Naive thymus-derived CD4-positive, alpha-beta T cell (primary cell): ENCODE measurements at places on chromosomes 5 and 9. TPM values are rescaled to one million over a fixed set of nuclear protein-coding genes. Genes with fewer than 3 reads are reported as not detected.

- DNase-seq: no peak
These were observed 179.4 kb downstream of the SNX18 start for GRCh38 chr5:54696931-54697330.

DNA sequence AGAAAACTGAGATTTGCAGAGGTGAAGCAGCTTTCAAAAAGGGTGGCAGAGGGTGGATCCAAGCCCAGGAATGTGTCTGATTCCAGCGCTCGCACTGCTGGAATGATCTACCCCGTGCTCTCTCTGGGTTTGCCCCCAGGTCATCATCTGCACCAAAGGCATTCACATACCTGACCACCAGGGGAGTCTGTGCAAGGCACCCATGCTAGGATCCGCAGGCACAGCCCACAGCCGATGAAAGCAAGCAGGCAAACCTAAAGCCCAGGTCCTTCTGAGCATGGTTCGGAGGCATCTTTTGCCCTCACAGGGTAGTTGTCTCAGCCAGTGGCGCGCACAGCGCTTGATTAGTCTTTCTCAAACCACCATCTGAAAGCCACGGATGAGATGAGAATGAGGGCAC is 56.6 kb downstream of the TEK start:
- DNase-seq: no peak

ANKRD20A1 gene
- total RNA-seq: 0.34 TPM

DNA sequence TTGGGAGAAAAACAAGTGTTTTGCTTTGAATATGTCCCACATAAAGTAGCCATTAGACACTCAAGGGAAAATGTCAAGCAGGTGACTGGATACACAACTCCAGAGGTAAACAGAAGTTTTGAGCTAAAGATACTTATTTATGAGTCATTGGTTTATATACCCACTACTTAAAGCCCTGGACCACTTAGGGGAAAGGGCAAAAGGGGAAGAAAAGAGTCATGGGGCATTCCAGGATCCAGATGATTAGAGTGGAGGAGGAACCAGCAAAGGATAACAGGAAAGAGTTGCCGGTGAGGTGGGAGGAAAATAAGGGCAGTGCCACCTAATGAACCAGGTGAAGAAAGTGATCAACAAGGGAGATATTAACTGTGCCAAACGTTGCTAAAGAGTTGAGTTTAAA is 254.2 kb upstream of the NR4A3 start:
- DNase-seq: no peak

DNA sequence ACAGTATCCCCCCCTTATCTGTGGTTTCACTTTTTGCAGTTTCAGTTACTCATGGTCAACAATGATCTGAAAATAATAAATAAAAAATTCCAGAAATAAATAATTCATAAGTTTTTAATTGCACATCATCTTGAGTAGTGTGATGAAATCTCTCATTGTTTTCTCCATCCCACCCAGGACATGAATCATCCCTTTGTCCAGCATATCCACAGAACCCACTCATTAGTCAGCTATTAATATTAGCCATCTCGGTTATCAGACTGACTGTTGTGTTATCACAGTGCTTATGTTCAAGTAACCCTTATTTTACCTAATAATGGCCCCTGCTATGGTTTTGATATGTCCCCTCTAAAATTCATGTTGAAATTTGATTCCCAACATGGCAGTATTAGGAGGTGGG is 40.7 kb downstream of the FAM114A2 start:
- no peak for DNase-seq

DNA sequence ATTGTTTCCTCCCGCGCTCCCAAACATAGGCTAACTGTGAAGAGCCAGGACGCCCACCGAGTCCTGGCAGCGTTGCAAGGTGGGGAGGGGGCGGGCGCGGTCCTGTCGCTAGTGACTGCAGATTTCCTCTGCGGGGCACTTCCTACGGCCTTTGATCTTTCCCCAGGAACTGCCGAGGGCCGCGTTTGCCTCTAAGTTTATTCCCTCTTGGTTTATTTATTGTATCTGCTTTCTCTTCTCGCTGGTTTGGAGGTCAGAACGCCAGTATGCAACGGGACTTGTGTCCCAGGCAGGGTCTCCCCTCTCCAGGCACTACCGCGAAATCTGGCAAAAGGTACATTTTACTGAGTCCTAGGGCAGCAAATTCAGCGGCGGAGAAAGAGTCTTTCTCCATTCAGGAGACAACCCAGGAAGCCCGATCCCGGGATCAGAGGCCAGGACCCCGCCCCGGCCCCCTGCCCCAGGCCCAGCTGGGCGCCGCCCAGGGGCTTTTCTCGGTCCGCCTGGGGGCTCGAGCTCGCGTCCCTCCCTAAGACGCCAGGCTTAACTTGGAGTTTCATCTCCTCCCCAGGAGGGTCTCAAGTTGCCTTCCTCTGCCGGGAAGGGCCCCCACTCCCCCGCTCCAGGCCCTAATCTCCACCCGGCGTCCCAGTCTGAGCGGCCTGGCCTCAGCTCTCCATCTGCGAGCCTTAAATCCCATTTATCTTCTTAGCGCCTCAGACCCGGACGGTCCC is 884 bp upstream of the EGFLAM start:
- no peak for DNase-seq

DNA sequence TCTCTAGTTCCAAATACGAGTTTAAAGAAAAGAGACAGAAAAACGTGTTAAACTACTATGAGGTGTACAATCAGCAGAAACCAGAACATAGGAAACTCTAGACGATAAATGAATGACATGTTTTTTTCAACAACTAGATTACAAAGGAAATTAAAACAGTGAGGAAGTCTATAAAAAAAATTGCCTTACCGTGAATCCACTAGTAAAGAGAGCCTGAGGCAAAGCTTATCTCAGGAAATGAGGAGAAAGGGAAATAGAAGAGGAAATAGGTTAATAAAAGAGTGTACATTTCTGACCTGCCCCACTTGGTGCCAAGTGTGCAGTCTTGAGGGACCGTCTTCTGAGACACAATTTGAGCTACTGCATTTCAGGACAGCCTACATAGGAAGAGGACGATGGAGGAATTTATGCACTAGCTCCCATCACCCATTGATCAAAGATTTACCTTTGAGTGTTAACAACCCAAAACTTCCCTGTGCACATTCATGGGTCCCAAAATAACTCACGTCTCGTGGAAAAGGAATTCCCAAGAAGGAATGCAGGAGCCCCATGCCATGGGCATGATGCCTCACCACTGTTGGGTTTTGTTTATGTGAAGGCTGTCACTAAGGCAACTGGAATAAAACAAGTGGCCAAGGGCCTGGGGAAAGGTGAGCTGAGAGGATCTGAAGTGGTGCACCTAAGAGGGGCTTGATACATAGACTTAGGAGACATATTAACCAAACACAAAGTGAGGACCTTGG is 53.6 kb upstream of the SLC1A3 start:
- no peak for DNase-seq

DNA sequence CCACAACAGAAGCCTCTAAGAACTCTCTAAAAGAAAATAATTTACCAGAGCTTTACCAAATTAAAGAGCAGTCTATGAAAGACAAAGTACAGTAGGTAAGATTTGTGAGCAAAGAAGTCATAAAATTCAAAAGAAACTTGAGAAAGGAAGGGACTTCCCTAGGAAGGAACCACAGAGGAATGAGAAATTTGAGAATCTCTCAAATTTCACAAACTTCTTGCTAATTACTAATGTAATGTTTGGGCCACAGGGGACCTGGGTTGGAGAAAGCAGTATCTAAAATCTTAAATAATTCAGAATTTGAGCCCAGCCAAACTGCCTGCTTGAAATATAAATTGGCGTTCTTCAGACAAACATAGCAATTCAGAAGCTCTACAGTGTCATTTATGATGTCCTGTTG is 225.0 kb upstream of the PRR16 start:
- no peak for DNase-seq

- no peak for DNase-seq
These were observed 10.0 kb downstream of the MAP1B start for GRCh38 chr5:72117307-72117706.

GFRA3 gene
- total RNA-seq: not detected

DNA sequence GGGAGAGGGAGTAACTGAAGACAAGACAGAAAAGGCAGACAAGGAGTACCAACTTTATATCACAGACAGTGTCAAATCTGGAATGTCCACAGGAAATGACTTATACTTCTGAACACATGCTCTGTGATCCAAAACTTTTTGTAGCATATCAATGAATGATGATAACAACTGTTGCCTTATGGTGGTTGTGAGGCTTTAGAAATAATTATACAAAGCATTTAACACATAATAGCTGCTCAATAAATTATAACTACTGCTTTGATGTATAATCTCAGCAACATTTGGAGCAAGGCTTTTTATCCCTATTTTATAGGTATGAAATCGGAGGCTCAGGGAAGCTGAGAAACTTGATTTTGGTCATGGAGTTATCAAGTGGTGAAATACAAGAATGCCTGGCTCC is 3.3 kb upstream of the ASTN2 start:
- no peak for DNase-seq

SLC6A19 gene
- total RNA-seq: not detected

DNA sequence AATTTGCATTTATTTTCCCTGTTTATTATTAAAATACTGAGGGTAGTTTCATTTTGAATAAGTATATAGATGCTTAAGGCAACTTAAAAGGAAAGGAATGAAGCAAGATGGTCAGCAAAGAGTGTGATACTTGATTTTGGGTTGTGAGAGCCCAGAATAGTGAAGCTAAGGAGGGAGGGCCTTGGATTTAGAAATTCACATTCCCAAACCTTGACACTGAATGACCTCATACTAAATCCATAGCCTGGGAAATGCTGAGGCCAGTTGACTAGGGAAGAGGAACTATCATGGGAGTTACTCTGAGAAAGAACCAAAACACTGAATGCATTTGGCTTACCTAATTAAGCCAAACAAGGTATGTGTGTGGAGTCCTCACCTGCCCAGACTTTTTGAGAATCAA is 292.5 kb downstream of the SPATA31D1 start:
- no peak for DNase-seq

TXNDC8 gene
- not detected for total RNA-seq

GRCh38 chr9:35569206-35569605 is 35.9 kb upstream of the TESK1 start:
- DNase-seq: no peak

LRSAM1 gene
- total RNA-seq: 23.3 TPM

- DNase-seq: no peak
These were observed 82.9 kb downstream of the RAPGEF1 start for GRCh38 chr9:131657037-131657377.

DNA sequence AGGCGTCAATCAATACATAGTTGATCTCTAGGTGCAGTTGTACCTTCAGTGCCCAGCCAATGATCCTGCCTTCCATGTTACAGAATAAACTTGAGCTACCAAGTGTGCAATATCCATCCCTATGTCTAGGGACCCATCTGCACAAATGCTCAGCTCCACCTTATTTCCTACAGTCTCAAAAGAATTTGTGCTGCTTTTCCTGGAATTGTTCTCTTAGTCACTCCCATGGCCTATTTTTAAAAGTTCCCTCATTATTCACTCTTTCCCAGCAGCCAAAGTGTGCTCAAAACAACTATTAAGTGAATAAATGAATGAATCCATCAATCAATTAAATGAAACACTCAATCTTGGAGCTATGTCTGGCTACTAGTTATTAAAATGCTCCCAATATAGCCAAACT is 14.7 kb downstream of the LIX1 start:
- DNase-seq: no peak

FAM120A gene
- 80.2 TPM for total RNA-seq

EMB gene
- total RNA-seq: 169 TPM

DNA sequence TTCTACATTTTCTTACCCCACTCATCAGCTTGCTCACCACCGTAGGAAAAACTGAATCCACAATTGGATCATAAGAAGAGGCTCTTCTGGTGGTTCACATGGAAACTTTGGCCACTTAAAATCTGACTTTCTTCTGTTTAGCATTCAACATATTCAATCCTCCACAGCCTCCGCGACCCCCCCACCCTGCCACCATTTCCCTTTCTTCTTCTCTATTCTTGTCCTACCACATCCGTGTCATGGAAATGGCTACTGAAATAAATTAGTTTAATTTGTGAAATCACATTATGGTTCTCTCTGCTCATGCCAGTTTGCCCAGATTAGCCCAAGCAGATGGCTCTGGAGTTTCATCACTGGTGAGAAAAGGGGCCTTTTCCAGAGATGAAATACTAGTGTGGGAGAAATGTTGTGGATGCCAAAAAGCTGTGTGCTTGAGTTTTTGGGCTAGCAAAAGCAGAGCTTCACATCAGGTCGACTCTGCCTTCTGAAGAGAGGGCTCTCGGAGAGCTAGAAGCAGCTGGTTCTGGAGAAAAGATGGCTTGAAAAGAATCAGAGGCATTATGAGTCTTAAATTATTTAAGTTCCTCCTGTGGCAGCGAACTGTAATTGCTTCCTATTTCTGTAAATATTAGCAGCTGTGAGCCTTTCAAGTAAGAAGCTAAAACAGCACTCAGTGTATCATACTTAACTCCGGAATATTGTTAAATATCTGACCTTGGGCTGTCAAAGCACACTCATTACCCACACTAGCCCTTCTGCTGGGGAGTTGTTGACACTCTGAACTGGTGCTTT is 107.1 kb downstream of the MAT2B start:
- no peak for DNase-seq

- no peak for DNase-seq
These were observed 237.8 kb upstream of the NFIL3 start for GRCh38 chr9:91661451-91661850.

GRCh38 chr9:106931466-106931865 is 68.5 kb downstream of the ZNF462 start:
- no peak for DNase-seq

IRX2 gene
- not detected for total RNA-seq

DNA sequence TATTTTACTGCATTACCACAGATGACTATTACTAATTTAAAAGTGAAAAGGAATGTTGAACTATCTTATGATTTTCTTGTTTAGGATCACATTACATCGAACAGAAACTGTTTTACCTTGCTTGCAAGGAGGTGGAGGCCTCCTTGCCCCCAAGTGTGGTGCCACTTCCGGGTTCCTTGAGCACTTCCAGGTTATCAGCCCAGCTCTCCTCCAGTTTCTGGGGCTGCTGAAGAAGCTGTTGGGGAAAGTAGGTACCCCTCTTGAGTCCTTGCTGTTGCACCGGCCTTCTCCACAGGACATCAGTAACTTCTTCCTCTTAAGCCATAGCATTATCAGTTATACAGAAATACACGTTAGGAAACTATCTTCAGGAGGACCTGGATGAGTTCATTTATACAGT is 278.2 kb downstream of the DMRT2 start:
- DNase-seq: no peak

DNA sequence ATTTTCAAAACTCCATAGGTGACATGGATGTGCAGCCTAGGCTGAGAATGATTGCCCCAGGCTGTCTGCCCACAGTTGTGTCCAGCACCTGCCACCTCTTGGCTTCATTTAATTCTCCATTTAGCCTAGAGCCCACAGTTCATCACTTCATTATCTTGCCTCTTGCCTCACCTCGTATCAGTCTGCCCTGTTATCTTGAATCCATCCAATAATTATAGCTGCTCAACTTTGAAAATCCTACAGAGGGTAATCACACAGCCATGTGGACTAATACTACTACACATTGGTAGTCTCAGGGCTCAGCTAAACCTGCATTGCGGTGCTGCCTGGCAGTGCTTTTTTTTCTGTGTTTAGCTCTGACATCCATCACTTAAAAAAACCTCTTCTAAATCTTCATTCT is 7.4 kb downstream of the UGCG start:
- no peak for DNase-seq
